Natural killer cell (primary cell): ENCODE measurements at places on chromosomes 16 and 17.

DNA sequence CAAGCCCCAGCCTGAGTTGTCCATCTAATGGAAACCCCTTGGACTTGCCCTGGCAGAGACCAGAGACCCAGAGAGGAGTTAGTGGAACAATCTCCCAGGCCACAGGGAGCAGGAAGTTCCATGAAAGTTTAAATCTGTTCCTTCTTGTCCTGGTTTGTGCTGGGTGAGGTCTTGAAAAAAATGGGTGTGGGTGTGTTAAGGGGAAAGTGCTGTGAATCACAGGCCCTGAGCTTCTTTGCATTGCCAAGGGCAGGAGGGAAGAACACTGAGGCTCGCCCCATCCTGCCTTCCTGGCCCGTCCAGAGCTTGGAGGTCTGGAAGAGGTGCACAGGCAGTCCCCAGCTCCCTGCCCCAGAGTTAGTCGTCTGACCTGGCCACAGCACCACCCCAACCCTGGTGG, 2.3 kb downstream of the ADORA2B start:
- H3K27ac ChIP-seq: no peak overlapping the region
- no peak overlapping the region for H3K4me3 ChIP-seq
- H3K4me1 ChIP-seq: peaks cover 17% of the 10 kb centered on the region
- H3K27me3 ChIP-seq: peaks cover 17% of the 10 kb centered on the region
- no peaks in the 10 kb centered on the region for H3K36me3 ChIP-seq

- DNase-seq: peak; percentile 36
- H3K27ac ChIP-seq: no peak overlapping the region
- H3K4me3 ChIP-seq: peak overlapping the region; percentile 45
- H3K4me1 ChIP-seq: peaks cover 58% of the 10 kb centered on the region
- H3K27me3 ChIP-seq: no peaks in the 10 kb centered on the region
- H3K36me3 ChIP-seq: peaks cover 28% of the 10 kb centered on the region
These were observed 832 bp downstream of the CDK5R1 start for GRCh38 chr17:32487473-32488176.

DNA sequence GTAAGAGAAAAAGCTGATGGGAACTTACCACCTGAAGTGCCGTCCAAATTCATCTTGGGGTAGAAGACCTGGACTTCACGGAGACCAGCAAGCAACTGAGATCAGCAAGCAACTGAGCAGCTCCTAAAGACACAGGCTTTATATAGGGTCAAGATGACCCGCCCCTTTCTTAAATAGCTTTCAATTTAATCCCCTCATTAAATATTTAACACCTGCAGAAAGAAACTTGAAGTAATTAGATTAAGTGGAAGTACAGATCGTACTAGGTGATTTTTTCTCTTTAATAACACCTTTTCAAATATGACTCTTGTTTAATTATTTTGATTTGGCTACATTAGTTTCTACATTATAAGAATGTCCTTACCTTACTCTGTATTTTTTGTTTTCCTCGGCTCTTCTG, at the start of gene CPHXL:
Gene CPHXL (minus strand): TSS at position 101 of the 400 bp plus-strand sequence. CDS start 48 bp downstream, at position 53.
- H3K27me3 ChIP-seq: no peaks in the 10 kb centered on the region
- no peaks in the 10 kb centered on the region for H3K36me3 ChIP-seq
- no peak for DNase-seq
- no peak within 1 kb of the TSS for H3K27ac ChIP-seq
- H3K4me1 ChIP-seq: no peaks in the 10 kb centered on the region

DNA sequence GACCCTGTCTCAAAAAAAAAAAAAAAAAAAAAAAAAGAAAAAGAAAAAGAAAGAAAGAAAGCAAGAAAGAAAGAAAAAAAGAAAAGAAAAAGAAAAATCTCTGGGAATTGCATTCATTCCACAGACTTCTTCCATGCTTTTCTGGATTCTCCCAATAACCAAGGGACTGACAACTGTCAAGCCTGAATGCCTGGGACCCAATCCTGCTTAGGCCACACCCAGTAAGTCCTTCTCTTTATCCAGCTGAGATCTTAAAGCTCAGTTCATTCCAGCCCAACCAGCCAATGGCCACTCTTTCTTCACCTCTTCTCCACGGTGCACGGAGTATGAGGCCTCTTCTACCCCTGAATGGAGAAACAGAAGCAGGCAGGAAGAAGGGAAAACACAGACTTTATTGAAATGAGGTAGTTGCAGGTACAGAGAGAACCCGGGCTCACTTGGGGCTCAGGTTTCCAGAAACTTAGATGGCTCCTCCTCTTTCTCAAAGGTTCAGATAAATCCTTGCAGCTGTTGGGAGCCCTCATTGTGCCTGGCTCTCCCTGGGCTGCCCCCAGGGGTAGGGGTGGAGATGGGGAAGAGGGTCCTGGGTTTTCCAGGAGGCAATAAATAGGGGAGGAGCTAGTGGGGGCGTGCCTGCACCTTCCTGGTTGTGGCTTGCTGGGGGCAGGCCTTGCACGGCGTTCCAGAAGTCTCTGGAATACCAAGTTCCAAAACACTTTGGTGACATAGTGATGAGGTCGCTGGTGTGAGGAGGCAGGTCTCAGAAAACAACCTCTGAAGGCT, 2.5 kb downstream of the HOXB1 start:
- H3K4me1 ChIP-seq: peaks cover 7% of the 10 kb centered on the region
- no peak for DNase-seq
- H3K4me3 ChIP-seq: no peak overlapping the region
- H3K36me3 ChIP-seq: no peaks in the 10 kb centered on the region
- no peak overlapping the region for H3K27ac ChIP-seq
- H3K27me3 ChIP-seq: peaks cover 12% of the 10 kb centered on the region

DNA sequence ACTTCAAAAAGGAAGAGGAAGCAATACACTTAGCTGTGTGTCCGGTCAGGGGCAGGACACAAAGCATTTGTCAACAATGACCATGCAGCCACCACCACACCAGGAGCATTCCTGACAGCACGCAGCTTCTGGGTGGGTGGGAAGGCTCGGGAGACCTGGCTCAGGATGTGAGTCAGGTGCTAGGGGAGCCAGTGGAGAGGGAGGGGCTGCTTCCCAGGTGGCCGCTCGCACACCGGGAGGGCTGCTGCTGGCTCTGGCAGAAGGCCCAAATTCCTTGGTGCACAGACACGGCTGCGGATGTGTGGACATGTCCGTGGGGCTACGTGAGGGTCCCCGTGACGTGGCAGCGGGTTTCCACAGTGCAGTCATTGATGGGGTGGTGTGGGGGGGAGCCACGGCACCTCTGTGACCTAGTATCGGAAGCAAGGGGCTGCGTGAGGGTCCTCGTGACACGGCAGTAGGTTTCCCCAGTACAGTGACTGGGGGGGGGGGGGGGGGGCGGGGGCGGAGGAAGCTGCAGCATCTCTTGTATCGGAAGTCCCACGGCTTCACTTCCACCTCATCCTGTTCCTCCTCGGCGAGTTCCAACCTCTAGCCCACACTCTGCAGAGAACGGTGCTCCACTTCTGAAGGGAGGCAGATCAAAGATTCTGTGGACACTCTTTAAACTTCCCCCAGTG, 112.8 kb downstream of the ZNF778 start:
- peaks cover 89% of the 10 kb centered on the region for H3K4me1 ChIP-seq
- H3K36me3 ChIP-seq: peaks cover 8% of the 10 kb centered on the region
- no peak overlapping the region for H3K4me3 ChIP-seq
- H3K27ac ChIP-seq: peak overlapping the region; percentile 51
- DNase-seq: no peak
- H3K27me3 ChIP-seq: no peaks in the 10 kb centered on the region

- no peak overlapping the region for H3K4me3 ChIP-seq
- DNase-seq: no peak
- H3K27me3 ChIP-seq: peaks cover 2% of the 10 kb centered on the region
- H3K4me1 ChIP-seq: peaks cover 8% of the 10 kb centered on the region
- no peaks in the 10 kb centered on the region for H3K36me3 ChIP-seq
These were observed 418.9 kb upstream of the C16orf82 start for GRCh38 chr16:26647870-26648269.

DNA sequence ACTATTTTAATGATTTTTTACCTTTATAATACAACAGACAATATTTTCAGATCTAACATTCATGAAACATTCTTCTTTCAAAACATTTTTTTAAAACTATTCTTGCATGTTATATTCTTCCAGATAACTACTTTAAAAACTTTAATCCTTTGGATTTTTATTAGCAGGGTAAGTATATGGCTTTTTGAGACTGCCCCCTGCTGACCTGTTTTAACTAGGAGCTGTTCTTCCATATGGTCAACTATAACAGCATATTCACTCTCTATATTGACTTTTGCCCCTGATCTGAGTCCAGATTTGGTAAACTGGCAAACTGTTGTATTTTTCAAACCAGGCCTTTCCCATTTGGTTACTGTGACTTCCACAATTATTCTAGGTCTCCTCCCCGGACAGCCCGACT, 16.5 kb downstream of the ZNF18 start:
- H3K4me1 ChIP-seq: no peaks in the 10 kb centered on the region
- no peak overlapping the region for H3K4me3 ChIP-seq
- H3K27me3 ChIP-seq: no peaks in the 10 kb centered on the region
- no peak for DNase-seq
- peaks cover 41% of the 10 kb centered on the region for H3K36me3 ChIP-seq
- H3K27ac ChIP-seq: no peak overlapping the region

GRCh38 chr17:45958994-45959665, 39.9 kb upstream of the STH start:
- no peak overlapping the region for H3K4me3 ChIP-seq
- DNase-seq: no peak
- no peaks in the 10 kb centered on the region for H3K4me1 ChIP-seq

- H3K27ac ChIP-seq: no peak overlapping the region
- peaks cover 23% of the 10 kb centered on the region for H3K27me3 ChIP-seq
- no peak for DNase-seq
- H3K4me3 ChIP-seq: no peak overlapping the region
- peaks cover 33% of the 10 kb centered on the region for H3K4me1 ChIP-seq
These were observed 4.7 kb upstream of the TPPP3 start for GRCh38 chr16:67397812-67398545.

DNA sequence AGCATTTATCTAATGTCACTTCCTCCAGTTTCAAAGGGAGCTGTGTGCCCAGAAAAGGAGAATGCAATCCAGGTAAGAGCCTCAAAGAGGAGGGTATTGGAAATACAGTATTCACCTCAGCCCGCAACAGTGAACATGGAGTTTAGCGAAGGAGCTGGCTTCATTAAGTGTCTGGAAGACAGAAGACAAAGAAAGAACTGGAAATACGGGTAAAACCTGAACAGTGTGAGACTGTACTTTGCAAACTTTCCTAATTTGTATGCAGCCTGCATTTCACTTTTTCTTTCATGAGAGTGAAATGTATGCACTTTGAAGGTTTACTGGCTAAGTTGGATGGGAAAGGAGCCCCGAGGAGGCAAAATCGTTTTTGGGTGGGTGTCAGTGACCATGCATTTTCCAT, 478.4 kb downstream of the HS3ST3B1 start:
- H3K27ac ChIP-seq: no peak overlapping the region
- no peak overlapping the region for H3K4me3 ChIP-seq
- no peaks in the 10 kb centered on the region for H3K36me3 ChIP-seq
- no peak for DNase-seq

DNA sequence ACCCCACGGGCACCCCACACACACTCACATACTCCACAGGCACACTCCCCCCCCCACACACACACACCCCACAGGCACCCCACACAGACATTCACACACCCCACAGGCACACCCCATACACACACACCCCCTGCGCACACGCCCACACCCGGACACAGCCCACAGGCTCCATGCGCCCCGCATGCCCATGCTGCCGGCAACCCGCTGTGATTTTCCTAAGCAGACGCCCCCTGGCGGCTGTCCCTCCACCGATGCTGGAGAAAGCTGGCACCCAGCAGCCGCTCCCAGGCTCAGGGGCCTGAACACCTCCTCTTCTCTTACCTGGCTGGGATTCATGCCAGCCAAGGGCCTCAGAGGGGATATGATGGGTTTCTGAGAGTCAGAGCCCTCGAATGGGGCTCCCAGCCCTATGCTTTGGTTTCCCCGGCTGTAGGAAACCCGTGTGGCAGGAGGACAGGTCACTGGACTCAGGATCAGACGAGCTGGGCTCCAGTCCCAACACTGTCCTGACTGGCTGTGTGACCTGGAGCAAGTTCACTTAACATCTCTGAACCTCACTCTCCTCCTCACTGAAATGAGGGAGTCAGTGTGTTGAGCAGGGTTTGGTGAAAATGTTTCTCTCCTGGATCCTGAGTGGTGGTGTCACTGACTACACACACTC, 19.6 kb upstream of the TNFRSF13B start:
- no peak overlapping the region for H3K4me3 ChIP-seq
- no peaks in the 10 kb centered on the region for H3K36me3 ChIP-seq
- no peak overlapping the region for H3K27ac ChIP-seq

GRCh38 chr17:82314727-82315605, 2.4 kb downstream of the CD7 start:
- DNase-seq: no peak
- peaks cover 17% of the 10 kb centered on the region for H3K36me3 ChIP-seq
- H3K27ac ChIP-seq: peak overlapping the region; percentile 78

DNA sequence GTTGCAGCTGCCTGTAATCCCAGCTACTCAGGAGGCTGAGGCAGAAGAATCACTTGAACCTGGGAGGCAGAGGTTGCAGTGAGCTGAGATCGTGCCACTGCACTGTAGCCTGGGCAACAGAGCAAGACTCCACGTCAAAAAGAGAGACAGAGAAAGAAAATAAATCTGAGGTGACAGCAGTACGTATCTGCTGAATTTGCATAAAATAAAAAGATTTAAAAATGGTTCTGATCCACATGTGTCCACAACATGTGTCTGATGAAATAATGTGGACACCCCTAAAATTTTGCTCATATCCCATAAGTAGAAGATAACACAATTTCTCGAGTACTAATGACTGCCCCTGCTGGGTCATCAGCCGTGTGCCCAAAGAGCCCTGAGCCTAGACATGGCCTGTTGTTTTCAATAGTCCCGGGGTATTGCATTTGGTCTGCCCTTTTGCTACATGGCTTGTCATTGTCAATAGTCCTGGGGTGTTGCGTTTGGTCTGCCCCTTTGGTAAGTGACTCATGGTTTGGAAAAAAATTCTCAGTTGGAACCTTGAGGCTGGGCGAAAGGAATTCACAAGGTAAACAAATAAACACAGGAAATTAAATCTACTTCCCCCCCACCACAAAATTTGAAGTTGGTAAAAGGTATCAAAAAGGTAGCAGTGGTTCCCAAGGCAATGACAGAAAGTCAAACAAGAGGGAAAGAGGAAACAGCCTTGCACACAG, 434.6 kb upstream of the MAF start:
- no peaks in the 10 kb centered on the region for H3K36me3 ChIP-seq
- H3K4me1 ChIP-seq: no peaks in the 10 kb centered on the region
- no peak overlapping the region for H3K27ac ChIP-seq

GRCh38 chr17:49910094-49910857, 58.7 kb upstream of the DLX4 start:
- H3K27me3 ChIP-seq: peaks cover 36% of the 10 kb centered on the region
- no peak for DNase-seq
- no peak overlapping the region for H3K27ac ChIP-seq
- no peaks in the 10 kb centered on the region for H3K36me3 ChIP-seq
- H3K4me1 ChIP-seq: no peaks in the 10 kb centered on the region
